ENCODE measurements at places on chromosomes 16 and 17. TPM values are rescaled to one million over a fixed set of nuclear protein-coding genes. Genes with fewer than 3 reads are reported as not detected.

The TEKT5 gene
- not detected for total RNA-seq

The ABCA5 gene
- total RNA-seq: 12.6 TPM

The KRTAP4-6 gene
- total RNA-seq: not detected

The CTRB2 gene
- total RNA-seq: not detected

The SOCS1 gene
- total RNA-seq: 18.4 TPM

The CSHL1 gene
- total RNA-seq: not detected

The PROCA1 gene
- total RNA-seq: 1.6 TPM

The RNF222 gene
- total RNA-seq: not detected

The SKAP1 gene
- not detected for total RNA-seq

The DNAAF8 gene
- total RNA-seq: 1.3 TPM

The CSNK1D gene
- total RNA-seq: 57.0 TPM

The WFIKKN2 gene
- total RNA-seq: under 0.01 TPM

The SPNS2 gene
- total RNA-seq: under 0.01 TPM

The MMP28 gene
- total RNA-seq: under 0.01 TPM

The METTL9 gene
- 166 TPM for total RNA-seq

The TBC1D3 gene
- total RNA-seq: not detected
